Fibroblast of skin of left quadriceps (primary cell): ENCODE measurements at places on chromosomes 3 and 15.

DNA sequence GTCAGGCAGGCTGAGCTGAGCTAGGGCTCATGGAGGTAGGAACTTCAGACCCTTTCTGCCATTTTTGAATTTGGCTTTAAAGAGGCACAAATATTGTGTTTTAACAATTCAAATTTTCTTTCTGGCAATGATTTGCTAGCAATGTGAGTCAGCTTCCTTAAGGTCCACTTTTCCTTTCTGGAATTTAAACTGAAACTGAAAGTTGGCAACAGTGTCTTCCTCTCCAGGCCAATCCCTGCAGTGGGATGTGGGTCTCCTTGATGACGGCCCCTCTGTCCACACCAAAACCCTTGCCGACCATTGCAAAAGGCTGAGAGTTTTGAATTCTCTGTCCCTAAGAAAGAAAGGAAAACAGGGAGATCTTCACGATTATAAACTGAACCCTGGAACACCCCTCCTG is 27.1 kb downstream of the RPSA start:
- no peak for DNase-seq

GRCh38 chr3:139466360-139466759 is 10.0 kb downstream of the RBP2 start:
- no peak for DNase-seq

DNA sequence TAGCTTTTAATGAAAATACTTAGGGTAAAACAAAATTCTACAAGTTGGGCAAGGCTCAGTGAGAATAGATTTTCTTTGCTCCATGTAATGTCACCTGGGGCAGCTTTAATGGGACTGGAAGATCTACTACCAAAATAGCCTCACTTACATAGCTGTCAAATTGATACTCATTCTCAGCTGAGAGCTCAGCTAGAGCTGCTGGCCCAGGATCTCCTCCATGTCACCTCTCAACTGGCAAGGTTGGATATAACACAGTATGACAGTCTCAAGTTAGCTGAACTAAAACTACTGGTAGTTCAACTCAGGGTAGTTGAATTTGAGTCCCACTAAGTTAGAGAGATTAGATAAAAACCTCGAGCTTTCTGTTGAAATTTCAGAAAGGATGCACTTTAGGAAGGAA is 218.5 kb upstream of the PLSCR5 start:
- no peak for DNase-seq

DNA sequence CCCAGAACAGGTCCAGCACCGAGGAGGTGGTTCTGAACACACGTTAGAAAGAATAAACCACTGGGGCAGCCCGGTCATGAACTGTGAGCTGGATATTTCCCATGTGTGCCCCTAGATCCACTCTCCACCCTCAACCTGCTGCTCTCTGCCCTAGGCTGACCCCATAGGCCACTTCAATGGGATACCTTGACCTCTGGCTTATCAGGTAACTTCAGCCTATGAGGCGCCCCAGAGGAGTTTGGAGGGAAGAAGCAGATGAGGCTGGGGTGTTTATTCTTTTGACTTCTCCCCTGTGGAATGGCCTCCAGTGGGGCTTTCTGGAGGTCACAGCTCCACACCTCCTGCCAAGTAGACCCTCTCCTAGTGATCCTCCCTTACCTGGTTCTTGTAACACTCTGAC is 47.7 kb upstream of the SLC7A14 start:
- DNase-seq: no peak

GRCh38 chr3:14687360-14687759 is 12.4 kb downstream of the C3orf20 start:
- DNase-seq: no peak

DNA sequence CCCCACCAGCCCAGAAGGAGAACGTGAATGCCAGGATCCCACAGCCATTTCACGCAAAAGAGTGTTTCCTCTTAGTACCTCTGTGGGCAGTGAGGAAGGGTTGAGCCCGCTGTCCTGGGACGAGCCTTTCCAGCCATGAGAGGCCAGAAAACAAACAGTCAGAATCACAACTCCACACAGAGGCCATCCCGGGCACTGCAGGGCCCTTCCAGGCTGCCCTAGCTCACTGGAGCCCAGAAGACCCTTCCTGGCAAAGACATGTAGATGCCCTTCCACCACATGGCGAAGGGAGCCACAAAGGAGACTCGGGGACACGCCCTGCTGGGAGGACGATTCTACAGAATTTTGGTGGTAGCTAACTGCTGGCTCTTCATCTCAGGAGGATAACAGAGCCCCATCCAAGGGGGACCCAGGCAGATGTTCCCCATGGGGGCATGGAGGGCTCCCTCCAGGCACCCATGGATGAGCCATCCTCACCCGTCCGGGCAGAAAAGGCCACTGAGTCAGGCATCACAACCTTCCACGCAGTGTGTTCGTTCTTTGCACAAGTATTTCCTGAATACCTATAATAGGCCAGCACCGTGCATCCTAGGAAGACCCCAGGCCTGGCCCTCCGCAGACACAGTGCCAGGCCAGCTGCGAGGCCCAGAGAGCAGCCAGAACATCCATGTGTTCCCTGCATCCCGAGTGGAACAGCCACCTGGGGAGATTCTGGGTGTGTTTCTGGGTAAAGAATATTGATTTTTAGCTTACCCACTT is 47.2 kb downstream of the SLC12A8 start:
- no peak for DNase-seq

DNA sequence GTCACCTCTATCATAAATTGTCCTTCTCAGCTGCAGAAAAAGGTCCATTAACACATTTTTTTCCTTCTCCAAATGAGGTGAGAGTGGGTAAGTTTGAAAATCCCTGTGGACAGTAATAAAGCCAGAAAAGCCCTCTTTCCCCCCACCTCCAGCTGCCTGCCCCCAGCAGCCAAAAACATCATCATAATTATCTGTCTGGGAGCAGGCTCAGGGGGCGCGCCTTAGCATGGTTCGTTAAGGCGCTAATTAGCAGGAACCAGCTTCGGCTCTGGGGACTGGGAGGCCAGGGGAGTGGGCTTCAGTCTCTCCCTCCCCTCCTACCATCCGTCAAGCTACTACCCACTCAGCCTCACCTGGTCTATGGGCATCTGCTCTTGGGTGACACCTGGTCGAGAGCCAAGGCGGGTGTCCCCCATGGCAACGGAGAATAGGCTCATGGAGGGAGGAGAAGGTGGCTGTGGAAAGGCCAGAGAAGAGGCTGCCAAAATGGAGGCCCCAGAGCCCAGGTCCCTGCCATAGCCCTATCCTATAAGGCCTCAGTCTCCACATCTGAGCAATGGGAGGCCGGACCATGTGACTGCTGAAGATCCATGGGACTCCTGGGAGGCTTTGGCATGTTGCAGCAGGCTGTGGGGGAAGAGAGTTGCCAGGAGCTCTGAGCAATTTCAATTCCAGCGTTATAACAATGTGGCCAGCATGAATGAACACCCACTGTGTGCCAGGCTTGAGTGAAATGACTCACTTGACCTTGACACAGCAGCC is 140.1 kb upstream of the LINGO1 start:
- DNase-seq: no peak

DNA sequence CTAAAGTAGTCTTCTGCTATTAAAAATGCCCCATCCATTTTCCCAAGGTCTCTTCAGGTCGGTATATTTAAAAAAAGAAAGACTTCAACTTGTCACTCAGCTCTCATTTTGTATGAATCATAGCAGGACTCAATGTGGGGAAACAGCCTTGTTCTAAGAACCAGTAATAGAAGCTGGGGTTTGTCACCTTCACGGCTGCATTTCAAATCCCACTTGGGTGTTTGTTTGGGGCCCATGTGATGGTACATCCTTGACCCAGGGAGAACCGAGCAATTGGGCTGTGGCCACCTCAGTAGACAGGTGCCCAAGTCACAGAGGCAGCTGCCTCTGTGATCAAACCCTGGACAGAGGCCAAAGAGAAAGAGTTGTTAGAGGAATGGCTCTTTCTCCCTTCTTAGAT is 70.3 kb upstream of the ARL8B start:
- DNase-seq: no peak

DNA sequence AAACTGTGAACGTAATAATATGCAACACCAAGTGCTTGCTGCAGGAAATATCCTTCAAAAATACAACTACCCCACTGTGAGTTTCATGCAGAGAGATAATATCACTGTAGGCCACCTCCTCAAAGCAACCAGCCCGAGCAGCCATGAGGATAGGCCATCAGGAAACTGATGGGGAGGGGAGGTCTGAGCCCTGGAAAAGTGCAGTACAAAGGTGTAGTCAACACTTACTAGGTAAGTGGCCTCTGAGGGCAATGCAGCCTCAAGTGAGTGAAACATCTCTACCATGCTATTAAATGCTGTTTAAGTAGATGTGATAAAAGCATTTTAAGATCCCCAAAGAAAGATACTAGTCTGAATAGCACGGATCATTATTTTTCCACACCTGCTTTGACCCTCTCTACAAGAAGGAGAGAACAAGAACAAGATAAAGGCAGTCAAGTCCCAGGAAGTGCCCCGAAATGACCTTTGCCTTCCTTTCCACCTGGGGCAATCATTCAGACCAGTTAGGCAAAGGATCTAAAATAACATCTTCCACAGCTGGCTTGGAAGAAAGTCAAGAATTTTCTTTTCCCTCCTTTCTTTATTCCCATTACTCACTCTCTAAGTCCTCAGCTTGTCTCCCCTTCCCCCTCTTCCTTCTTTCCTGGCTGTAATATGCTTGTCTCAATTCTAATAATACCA is 62.8 kb downstream of the FMN1 start:
- DNase-seq: peak; percentile 39

DNA sequence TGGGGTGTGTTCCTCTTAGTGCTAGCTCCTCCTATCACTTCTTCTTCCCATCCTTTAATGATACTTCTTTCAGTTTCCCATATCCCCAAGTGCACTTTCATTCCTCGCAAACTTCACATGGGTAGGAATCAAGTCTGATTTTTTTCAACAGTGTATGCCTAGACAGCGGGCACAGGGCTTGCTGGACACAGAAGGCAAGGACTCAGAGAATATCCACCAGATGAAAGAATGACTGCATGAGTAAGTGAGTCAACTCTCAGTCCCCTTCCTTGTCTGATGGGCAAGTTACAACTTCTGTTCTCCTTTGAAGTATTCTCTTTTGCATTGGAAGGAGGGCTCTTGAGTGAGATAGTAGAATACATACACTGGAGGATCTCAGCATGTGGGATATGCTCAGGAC is 3.1 kb upstream of the SQOR start:
- no peak for DNase-seq

DNA sequence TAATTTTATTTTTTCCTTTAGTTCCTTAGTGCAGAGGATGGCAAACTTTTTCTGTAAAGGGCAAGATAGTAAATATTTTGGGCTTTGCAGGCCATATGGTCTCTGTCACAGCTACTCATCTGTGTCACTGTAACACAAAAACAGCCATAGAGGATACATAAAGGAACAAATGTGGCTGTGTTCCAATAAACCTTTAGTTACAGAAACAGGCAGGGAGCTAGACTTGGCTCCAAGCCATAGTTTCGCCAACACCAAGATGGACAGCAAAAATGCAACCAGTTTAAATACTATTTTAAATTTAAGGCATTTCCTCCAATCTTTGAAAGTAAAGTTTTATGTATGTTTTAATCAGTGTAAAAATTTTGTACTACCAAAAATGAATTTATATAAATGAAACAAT is 753.4 kb downstream of the FHIT start:
- no peak for DNase-seq

GRCh38 chr15:78048628-78048920 is 28.9 kb downstream of the TBC1D2B start:
- DNase-seq: no peak

GRCh38 chr15:100295939-100296565 is 45.7 kb downstream of the ADAMTS17 start:
- DNase-seq: no peak
